ENCODE measurements at places on chromosomes 1 and 21. TPM values are rescaled to one million over a fixed set of nuclear protein-coding genes. Genes with fewer than 3 reads are reported as not detected.

The LRRC39 gene
- not detected for total RNA-seq

The ZBTB8OS gene
- 18.7 TPM for total RNA-seq

The ZNF124 gene
- 7.8 TPM for total RNA-seq

The MARK1 gene
- 3.7 TPM for total RNA-seq

The STUM gene
- total RNA-seq, result not detected

The WNT3A gene
- total RNA-seq, result not detected

The SLC9C2 gene
- not detected for total RNA-seq

The RHD gene
- total RNA-seq, result not detected

The RPE65 gene
- not detected for total RNA-seq

The GRIK3 gene
- total RNA-seq, result not detected

The KCNJ10 gene
- not detected for total RNA-seq
